ENCODE measurements at places on chromosomes 5 and 9.

GRCh38 chr9:121862371-121863332 lies 211.2 kb downstream of the DAB2IP start:
- ATAC-seq: no peak

- no peak for ATAC-seq
Measured at GRCh38 chr5:127056896-127057295, 16.4 kb downstream of the C5orf63 start.

DNA sequence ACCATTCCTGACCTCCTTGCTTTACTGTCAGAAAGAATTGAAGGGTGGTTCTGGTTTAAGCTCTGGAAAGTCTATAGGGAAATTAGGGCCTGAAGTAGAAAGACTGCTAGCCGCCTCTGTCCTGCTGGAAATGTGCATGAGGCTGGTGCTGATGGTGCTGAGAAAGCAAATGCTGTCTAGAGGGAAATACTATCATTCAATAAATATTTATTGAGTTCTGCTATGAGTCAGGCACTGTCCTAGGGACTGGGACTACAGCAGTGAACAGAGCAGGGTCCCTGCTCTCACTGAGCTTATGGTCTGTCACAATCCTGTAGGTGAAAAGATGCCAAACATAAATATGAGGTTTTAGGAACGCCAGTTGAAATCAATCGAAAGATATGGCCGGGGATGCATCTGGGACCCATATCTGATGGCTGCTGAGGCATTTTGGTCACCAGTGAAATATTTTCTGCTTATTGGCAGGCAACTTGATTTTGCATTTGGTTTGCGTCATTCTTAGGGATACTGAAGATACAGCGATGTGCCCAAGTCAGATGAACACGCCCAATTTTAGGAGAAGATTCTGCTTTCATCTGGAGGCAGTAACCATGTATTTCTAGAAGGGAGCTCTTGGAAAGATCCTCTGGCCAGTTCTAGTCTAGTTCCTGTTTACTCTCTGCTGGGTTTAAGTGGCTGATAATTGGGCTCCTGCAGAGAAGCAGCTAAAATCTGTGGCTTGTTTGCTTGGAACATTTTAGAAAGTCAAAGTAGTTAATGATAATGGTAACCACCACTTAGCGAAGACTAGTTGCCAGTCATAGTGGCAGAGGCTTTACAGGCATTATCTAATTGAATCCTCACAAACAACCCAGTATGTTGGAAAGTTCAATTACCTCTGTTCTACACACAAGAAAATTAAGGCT lies 73.3 kb downstream of the INSYN2B start:
- no peak for ATAC-seq

- no peak for ATAC-seq
Measured at GRCh38 chr5:16140417-16140816, 39.2 kb downstream of the MARCHF11 start.

DNA sequence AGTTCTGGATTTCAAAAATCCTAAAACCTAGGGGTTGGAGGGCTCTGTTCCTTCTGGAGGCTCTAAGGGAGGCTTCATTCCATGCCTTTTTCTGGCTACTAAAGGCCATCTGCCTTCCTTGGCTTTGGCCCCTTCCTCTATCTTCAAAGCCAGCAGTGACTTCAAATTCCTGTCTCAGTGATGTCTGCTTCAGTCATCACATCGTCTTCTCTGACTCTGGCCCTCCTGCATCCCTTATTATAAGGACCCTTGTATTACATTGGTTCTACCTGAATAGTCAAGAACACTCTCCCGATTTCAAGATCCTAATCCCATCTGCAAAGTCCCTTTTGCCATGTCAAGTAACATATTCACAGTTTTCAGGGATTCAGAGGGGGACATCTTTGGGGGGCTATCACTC lies 60.3 kb downstream of the GNA14 start:
- no peak for ATAC-seq

DNA sequence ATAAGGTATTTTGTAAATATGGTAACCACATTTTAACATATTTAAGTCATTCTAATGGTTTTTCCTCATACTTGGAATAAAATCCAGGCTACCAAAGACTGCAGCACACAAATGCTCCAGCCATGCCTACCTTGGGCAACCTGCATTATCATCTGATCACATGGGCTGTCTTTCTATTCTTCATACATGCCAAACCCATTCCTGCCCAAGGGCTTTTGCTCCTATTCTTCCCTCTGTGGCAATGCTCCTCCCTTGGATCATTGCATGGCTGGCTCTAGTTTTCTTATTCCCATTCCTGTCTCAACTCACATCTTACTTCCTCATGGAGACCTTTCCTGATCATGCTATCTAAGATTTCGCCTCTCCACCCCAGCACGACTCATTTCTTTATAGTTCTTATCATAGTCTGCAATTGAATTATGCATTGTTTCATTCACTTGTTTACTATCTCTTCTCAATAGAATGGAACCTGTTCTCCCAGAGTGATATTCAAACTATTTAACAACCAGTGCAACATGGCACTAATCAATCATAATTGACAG lies 54.9 kb upstream of the C5orf46 start:
- peak; percentile 52 for ATAC-seq

DNA sequence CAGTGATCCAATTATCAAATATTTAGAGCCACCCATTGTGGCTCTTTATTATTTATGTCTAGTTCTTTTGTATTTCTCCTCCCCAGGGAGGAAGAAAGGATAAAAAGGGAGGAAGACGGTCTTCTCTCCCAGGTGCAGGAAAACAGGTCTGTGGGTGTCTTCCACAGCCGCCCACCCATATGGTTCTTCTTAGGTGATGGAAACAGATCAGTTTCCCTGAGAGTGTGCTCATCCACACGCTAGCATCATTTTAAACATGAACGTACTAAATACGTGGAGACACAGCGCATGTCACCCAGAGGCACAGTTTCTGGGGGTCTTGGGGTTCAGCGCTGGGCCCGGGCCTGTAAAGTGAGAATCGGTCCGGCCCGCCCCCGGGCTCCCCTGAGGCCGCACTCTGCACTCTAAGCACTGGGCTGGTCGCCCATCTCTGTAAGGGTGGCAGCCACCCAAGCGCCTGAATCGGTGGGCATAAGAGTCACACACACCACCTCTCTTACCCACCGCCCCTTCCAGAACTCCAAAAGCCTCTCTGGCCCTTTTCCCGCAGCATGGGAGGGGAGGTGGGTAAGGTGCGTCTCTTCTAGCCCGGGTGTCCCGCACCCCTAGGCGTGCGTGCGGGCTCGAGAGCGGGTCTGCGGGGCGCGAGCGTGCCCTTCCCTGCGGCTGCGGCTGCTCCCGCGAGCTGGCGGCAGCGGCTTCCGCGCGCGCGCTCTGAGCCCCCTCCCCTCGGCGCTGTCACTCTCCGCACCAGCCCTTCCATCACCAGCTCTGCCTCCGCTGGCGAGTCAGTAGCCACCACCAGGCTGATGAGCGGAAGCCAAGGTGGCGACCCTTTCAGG lies 1.3 kb downstream of the PTCH1 start:
- no peak for ATAC-seq

DNA sequence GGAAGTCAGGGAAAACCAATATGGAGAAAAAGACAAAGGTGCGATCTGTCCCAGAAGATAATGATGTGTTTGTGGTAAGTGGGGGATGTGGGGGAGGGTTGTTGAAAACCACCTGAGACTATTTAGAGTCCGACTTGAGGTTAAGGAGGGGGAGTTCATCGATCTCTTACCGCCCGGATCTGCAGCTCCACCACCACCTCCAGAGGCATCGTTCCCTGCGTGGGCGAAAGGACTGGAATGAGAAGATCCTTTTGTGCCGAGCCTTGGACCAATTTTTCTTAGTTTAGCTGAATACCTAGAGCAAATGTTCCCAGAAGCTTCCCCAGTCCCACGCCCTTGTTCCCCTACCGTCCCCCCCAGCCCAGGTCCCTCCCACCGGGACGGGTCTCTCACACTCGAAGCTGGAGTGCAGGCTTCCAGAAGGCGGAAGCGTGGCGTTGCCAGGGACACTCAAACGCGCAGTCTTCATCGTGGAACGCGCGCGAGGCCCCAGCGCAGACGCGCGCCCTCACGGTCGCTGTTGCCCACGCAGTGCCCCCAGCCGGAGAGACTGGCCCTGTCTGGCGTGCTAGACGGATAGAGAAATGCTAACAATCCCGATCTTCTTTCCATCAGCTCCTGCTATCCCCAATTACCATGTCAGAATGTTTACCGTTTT lies at the start of gene SPATA6L:
Gene SPATA6L (minus strand): TSS at position 439 of the 658 bp plus-strand sequence. CDS start 230 bp downstream, at position 209.
- peak; percentile 47 for ATAC-seq

DNA sequence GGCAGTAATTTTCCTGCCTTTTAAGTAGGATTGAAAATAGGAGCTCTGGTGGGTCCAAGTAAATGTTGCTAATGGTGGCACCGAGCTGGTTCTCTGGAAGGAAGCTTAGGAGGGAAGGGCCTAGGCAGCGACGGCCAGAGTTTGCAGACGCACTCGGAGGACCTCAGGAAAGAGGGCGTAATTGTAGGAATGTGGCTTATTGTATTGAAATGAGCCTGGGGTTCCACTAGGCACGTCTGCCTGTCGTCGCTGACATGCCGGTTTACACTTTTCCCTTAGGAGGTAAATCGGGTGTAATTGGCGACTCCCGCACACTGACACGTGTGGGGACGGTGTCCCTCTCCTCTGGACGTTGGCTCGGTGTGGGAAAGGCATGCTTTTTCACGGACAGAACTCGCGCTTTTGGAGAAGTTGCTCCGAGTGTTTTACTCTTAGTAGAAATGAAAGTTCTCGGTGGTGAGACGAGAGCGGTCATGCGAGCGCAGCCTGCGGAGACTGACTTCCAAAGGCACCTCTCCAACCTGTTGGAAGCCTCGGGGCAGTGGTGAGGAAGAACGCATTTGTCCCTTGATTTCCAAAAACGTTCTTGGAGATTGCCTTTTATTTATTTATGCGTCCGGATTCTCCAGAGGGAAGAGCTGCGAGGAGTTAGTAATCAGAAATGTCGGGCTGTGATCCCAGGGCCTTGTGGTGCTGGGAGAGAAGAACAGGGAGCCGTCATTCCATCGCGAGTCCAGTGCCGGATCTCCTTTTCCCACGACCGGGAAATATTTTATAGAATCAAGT lies 1.3 kb downstream of the NR4A3 start:
- no peak for ATAC-seq

DNA sequence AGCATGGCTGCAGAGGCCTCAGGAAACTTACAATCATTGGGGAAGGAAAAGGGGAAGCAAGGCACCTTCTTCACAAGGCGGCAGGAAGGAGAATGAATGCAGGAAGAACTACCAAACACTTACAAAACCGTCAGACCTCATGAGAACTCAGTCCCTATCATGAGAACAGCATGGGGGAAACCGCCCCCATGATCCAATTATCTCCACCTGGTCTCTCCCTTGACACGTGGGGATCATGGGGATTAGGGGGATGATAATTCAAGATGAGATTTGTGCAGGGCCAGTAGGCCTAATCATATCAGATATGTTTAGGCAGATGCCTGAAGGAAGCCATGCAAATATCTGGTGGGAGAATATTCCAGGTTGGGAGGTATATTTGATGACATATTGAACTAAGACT lies 1176.4 kb upstream of the CDH18 start:
- no peak for ATAC-seq

GRCh38 chr9:68462105-68462775 lies 78.4 kb downstream of the TMEM252 start:
- ATAC-seq: no peak

DNA sequence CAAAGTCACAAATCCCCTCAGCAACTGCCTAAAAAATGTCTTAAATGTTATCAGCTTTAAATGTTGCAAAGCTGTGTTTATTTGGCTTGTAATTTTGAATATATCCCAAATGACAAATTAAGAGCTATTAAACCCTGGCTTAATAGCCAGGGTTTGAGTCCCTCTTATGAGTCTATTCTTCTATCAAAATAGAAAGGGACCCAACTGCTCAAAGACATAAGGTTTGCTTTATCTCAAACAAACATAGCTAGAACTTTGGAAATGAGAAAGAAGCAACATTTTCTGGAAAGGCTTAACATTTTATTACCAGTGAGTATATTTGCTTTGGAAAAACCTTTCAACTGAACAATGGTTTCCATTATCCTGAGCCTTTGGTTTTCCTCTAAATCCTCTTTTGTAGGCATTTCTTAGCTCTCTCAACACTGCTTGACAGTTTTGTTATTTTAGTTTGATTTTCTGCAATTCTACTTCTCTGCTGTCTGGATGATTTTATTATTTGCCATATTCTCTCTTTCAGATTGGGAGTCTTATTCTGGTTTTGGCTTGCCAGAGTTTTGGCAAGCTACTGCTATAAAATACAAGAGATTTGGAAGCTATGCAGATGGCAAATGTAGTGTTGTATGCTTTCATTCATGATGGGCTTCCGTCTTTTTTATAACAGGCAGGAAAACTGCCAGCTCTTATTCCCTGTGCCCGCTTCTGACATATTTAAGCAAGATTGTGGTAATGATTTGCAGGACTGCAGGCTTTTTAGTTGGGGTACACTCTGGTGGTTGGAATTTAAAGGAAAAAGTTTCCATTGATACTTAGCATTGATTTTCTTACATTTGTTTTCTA lies 734.9 kb downstream of the DTWD2 start:
- ATAC-seq: no peak

- no peak for ATAC-seq
Measured at GRCh38 chr9:135887585-135888050, 19.7 kb downstream of the CAMSAP1 start.

DNA sequence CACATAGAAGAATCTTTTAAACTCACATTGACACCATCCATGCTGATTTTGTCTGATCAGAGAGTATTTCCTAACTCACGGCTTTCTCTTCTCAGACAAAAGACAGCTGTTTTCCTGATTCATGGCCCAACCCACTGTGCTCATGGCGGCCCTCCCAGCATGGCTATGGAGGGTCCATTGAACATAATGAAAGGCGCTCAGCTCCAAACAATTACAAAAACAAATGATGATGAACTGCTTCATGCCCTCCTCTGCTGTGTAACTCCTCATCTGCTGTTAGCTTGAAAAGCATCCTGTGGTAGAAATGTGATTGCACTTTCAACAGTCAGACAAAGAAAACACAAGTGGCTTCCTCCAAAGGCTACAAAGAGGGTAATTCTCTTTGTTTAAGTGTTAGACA lies 673.8 kb downstream of the PRELID2 start:
- ATAC-seq: no peak

DNA sequence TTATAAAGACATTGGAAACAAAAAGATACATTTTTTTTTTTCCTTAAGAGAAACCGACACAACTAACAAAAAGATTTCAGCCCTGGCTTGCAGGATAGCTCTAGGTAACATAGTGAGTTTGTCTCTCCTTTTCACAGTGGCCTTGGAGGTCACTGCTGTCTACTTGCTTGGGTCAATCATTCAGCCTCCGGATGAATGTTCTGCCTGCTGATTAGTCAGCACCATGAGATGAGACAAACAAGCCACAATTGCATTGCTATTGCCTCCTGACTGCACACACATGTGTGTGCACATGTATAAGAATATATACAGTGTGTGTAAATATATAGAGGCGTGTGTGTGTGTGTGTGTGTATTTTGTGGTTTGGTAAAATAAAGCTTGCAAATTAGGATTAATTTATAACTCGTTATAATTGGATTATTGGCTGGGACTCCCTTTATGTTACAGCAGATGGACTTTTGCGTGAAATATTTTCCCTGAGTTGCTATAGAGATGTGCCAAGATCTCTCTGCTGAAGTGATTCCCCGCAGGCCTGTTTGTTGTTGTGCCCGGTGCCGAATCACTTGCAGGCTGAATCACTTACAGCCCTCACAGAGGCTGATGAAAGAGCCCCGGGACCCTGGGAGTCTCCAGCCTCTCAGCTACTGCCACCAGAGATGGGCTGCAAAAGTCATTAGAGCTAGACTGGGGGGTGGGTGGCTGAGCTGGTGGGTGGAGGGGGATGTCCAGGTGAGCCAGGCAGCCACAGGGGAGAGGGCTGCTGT lies 161.2 kb downstream of the FGF18 start:
- no peak for ATAC-seq

- no peak for ATAC-seq
Measured at GRCh38 chr9:124412228-124412575, 3.0 kb downstream of the PSMB7 start.

Data from esophagus mucosa (tissue), 1 donor.